ENCODE measurements at places on chromosomes 16 and 17.
A peak's percentile ranks its signal among the peaks of the same experiment; 100 is the strongest.

GRCh38 chr17:2871720-2872119, 75.5 kb downstream of the RAP1GAP2 start:
- no peak for DNase-seq

DNA sequence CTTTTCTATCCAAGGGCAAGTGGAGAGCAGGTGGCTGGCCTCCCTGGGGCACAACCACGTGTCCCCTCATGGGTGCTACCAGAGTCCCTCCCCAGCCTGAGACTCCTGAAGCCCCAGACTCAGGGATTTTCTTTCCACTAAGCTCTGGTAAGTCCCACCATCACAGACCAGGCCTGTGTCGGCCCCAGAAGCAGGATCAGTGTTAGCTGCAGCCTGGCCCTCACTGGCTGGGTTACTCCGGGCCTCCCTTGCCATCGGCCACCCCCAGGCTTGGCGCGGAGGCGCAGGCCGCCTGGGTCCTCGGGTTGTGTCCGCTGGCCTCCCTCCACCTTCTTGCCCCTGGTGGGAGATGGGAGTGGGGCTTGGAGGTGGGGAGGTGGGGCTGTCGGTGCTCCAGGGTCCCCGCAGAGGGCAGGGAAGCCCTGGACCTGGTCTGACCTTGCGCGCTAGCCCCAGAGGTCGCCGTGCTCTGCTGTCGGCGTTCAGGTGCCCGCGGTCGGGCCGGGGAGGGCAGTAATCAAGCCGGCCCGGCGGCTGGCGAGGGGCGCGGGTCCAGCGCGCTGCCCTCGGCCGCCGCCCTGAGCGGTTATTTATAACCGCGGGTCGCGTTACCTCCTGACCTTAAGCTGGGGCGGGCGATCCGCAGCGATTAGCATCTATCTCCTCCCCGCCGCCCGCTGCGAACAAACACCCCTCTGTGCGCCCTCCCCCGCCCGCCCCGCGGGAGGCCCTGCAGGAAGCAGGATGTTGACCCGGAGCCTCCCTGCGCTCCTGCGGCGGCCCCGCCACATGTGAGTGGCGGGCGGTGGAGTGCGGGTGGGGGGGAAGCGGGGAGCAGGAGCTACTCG, 78.1 kb upstream of the TOB1 start:
- DNase-seq, result peak; percentile 73

- no peak for DNase-seq
Observed at GRCh38 chr17:1648173-1648962, 1.3 kb downstream of the RILP start.

DNA sequence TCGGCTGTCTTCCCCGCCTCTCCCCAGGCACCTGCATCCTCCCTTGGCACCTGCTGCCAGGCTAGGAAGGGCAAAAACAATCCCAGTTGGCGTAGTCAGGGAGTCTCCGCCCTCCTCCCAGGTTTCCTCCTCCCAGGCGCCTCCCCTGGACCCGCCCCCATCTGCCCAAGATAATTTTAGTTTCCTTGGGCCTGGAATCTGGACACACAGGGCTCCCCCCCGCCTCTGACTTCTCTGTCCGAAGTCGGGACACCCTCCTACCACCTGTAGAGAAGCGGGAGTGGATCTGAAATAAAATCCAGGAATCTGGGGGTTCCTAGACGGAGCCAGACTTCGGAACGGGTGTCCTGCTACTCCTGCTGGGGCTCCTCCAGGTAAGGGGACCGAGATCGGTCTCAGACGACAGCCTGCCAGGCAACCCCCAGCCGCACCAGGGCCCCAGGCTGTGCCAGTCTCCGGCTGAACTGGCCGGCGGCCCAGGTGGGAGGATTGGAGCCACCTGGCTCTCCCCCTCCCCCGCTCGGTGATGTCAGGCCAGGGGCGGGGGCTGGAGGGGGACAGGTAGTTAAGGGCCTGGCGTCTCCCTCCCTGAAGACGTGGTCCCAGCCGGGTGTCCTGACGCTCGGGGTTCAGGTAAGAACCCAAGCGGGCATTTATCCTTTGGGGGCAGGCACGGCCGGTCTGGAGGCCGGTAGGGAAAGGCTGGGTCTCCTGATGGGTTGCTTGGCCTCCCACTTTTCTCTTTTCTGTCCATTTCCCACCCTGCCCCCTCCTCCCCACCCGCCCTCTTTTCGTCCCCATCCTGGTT, at the start of gene GRB7:
TSS of gene GRB7 (plus strand) at position 179 of the 808 bp plus-strand sequence. CDS start 4,364 bp downstream, outside the sequence.
- DNase-seq, result no peak

- DNase-seq, result no peak
Observed at GRCh38 chr16:1069154-1069553, 3.4 kb upstream of the SSTR5 start.

- no peak for DNase-seq
Observed at GRCh38 chr17:76018801-76019200, 8.3 kb downstream of the EVPL start.

GRCh38 chr16:23528644-23529310, 18.5 kb upstream of the GGA2 start:
- DNase-seq, result no peak

GRCh38 chr16:66426112-66427035, 721 bp upstream of the BEAN1 start:
- DNase-seq, result no peak

- DNase-seq, result no peak
Observed at GRCh38 chr17:48726114-48726915, 2.2 kb downstream of the HOXB13 start.

DNA sequence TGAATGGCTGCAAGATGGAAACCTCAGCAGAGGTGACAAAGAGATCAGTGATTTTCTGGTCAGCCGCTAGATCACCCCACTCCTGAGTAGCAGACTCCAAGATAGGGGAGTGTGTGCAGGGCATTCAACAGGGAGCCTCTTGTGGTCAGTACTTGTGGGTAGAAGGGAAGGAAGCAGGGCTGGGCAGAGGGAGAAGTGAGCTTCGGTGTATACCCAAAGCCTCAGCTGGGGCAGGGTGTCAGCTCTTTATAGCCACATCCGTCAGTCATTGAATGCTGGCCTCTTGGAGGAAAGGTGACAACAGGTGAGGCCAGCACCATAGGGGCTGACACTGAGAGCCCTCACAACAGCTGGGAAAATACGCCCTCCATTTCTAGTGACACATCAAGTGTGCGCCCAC, 2.2 kb upstream of the SLC12A3 start:
- peak; percentile 12 for DNase-seq

GRCh38 chr17:81923302-81924260, 4.0 kb downstream of the MAFG start:
- DNase-seq, result peak; percentile 51

DNA sequence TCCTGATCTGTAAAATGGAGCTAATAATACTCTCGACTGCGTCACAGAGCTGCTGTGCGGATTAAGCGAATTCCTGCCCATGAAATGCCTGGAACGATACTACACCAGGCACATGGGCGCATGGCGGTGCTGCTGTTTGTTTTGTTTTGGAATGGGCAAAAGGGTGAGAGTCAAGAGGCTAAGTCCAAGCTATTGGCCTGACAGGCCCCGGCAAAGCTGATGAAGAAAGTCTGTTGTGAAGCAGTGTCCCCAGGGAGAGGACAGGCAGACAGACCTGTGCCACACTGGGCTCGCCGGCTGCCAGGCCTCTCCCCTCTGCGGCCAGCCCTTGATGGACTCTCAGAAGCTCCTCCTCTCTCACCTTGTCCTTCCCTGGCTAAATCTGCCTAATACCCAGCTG, 31.3 kb upstream of the RASD1 start:
- DNase-seq, result no peak

GRCh38 chr16:78896280-78896679, 704.3 kb downstream of the MAF start:
- DNase-seq, result peak; percentile 23

DNA sequence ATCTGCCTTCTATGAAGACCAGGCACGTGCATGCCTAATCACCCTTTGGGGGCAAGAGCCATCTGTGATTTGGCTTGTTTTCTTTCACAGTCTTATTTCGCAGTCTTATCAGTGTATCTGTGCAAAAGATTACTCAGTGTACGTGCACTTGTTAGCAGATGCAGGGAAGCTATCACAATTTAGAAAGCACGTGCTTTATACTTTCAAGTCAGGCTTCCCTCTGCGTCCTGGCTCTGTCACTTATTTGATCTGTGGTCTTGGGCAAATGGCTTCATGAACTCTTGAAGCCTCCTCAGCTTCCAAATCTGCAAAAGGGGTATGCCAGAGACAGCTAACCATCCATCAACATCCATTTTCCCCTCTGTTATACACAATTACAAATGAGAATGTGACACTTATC, 246.4 kb downstream of the XYLT1 start:
- no peak for DNase-seq

- DNase-seq, result no peak
Observed at GRCh38 chr16:12627394-12627793, 176.3 kb downstream of the CPPED1 start.

- DNase-seq, result no peak
Observed at GRCh38 chr16:86886651-86887050, 308.3 kb downstream of the FOXL1 start.

DNA sequence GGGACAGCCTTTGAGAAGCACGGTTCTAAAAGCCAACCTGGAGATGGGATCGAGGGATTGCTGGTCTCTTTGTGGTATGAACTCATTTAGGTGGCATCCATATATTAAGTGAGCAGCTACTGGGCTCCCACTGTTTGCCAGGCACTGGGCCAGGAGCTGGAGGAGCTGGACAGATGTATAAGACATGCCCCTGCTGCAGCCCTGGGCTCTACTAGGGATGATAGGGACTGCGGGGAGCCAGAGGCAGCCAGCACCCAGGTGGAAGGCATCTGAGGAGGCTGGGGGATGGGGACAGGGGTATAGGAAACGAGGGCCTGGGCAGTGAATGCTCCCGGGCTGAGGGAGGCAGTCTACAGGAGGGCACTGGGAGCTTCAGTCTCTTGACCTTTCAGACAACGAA, 53.0 kb upstream of the MEAK7 start:
- no peak for DNase-seq

DNA sequence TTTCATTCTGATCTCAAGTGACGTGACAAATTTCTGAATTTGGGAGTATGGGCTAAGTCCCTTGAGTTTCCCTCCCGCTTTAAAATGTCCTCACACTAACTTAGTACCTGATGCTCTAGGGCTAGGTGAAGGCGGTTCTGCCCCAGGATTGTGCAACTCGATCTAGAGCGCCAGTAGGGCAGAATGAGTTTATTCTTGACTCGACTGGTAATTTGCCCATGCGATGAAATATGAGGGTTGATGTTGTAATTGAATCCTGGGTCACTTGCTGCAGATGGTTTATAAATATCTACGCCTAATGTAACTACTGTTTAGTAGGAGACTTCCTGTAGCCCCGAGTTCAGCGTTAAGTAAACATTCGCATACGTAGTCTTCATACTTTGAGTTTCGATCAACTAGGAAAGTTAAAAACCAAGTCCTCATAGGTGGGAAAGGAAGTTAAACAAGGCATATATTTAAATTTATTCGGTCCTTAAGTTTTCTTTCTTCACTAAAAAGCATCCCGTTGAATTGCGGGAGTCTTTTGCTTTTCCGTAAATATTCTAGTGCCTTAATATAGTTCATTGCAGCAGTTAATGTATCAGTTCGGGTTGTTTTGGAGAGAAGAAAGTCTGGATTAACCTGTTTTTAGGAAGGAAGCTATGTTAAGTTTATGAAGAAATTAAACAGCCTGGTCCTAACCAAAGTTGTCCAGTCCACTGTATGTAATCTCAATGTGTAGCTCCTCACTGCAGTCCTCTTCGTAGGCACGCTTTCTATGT, 1.6 kb downstream of the CTCF start:
- DNase-seq, result no peak

DNA sequence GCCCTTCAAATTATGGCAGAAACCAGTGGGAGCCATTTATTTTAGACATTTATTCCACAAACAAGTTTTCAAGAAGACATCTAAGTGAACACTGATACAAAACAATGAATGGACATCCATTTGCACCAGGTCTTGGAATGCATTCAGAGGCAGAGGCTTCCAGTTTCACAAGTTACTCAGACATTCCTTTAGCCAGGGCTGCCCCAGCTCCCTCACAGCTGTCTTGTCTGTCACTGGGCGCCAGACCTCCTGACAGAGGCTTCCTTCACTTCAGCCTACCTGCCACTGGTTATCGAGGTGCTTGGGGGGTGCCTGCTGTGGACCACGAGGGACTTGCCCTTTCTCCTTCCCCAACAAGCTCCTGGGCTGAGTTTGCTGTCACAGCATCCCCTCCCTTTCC, 19.2 kb downstream of the AQP8 start:
- DNase-seq, result no peak

DNA sequence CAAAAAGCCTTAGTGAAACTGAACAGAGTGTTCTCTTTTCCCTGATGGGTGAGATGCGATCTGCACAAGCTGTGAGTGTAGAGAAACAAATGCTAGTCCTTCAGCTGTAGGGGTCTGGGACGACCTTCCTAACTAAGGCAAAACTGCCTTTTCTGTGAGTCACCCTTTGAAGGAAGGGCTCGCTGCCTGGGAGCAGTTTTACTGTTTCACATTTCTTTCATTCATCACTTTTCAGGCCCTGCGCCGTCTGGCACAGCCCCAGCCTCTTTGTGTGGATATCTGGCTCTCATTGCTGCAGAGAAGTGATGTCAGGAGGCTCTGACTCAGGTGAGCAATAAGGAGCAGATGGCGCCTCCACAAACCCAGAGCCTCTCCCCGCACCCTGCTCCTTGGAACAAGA, 57.4 kb downstream of the HS3ST3A1 start:
- no peak for DNase-seq

GRCh38 chr16:86568677-86569623, 2.3 kb downstream of the FOXC2 start:
- DNase-seq, result no peak

- DNase-seq, result no peak
Observed at GRCh38 chr16:4934591-4934990, 2.4 kb downstream of the PPL start.

Data from CD4-positive, alpha-beta T cell treated with Interferon gamma for 1 hour (primary cell).